ENCODE measurements at places on chromosomes 2 and 18. TPM values are rescaled to one million over a fixed set of nuclear protein-coding genes. Genes with fewer than 3 reads are reported as not detected.

Gene TCF23
- total RNA-seq = not detected

Gene ADGRF3
- total RNA-seq = under 0.01 TPM

Gene CYP27A1
- total RNA-seq = 65.0 TPM

Gene DSC1
- total RNA-seq = 0.29 TPM

Gene RIT2
- not detected for total RNA-seq

Gene ADAM23
- total RNA-seq = 0.66 TPM

Gene CACNB4
- 17.7 TPM for total RNA-seq

Gene NR4A2
- 3.8 TPM for total RNA-seq

Gene RHBDD1
- 17.9 TPM for total RNA-seq

Gene LOXHD1
- 1.6 TPM for total RNA-seq

Gene SYT4
- total RNA-seq = not detected

Gene IL37
- total RNA-seq = not detected

Gene ALLC
- total RNA-seq = not detected

Gene IL36A
- not detected for total RNA-seq

Gene SKOR2
- not detected for total RNA-seq

Gene AGAP1
- 19.7 TPM for total RNA-seq

Gene SDC1
- 2.6 TPM for total RNA-seq

Gene MSTN
- 0.64 TPM for total RNA-seq

Gene TACR1
- 5.9 TPM for total RNA-seq

Gene SNTG2
- total RNA-seq = 7.4 TPM

Gene ST8SIA5
- total RNA-seq = 0.33 TPM

Gene REG3G
- not detected for total RNA-seq

Gene TLX2
- total RNA-seq = not detected

Gene UGT1A10
- total RNA-seq = not detected

Gene CD28
- 2.9 TPM for total RNA-seq

Gene MC4R
- not detected for total RNA-seq

Gene DIS3L2
- 19.2 TPM for total RNA-seq

Gene CAPG
- total RNA-seq = 109 TPM

Gene LRP2
- under 0.01 TPM for total RNA-seq

Gene MAPK4
- total RNA-seq = 1.3 TPM

Gene IL36B
- not detected for total RNA-seq

Gene CREG2
- total RNA-seq = not detected

Gene ALPG
- total RNA-seq = not detected

Gene C1QL2
- total RNA-seq = 0.66 TPM

Gene NDC80
- 0.96 TPM for total RNA-seq

Gene TMEM198
- 1.8 TPM for total RNA-seq

Gene HTR2B
- 1.4 TPM for total RNA-seq

Gene SULT6B1
- not detected for total RNA-seq

Gene DNER
- 1.6 TPM for total RNA-seq

Gene OTOS
- not detected for total RNA-seq

Gene SCN7A
- 11.5 TPM for total RNA-seq
